ENCODE measurements at places on chromosomes 2 and 18.

GRCh38 chr18:76496194-76496890, 1.3 kb upstream of the ZNF516 start:
- DNase-seq = no peak

DNA sequence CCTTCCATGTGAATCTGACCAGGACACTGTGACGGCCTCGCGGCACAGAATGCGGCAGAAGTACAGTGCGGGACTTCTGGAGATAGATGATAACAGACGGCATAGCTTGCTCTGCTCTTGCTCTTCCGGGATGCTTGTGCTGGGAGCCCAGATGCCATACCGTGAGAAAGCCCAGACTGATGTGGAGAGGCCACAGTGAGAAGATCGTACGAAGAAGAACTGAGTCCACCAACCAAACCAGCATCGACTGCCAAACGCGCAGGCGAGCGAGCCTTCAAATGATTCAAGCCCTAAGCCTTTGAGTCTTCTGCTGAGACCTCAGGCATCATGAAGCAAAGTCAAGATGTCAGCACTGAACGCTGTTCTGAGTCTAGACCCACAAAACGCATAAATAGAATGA, 33.7 kb downstream of the DTNB start:
- no peak for DNase-seq

DNA sequence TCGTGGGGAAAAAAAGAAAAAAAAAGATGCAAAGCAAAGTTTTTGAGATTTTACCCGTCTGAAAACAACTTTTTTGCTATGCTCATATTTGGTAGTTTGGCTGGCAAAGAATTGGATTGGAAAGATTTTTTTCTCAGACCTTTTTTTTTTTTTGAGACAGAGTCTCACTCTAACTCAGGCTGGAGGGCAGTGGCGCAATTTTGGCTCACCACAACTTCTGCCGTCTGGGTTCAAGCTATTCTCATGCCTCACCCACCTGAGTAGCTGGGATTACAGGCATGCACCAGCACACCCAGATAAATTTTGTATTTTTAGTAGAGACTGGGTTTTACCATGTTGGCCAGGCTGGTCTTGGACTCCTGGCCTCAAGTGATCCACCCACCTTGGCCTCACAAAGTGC, 56.3 kb upstream of the TANC1 start:
- DNase-seq = no peak

GRCh38 chr2:70643715-70644114, 90.1 kb upstream of the TGFA start:
- no peak for DNase-seq

DNA sequence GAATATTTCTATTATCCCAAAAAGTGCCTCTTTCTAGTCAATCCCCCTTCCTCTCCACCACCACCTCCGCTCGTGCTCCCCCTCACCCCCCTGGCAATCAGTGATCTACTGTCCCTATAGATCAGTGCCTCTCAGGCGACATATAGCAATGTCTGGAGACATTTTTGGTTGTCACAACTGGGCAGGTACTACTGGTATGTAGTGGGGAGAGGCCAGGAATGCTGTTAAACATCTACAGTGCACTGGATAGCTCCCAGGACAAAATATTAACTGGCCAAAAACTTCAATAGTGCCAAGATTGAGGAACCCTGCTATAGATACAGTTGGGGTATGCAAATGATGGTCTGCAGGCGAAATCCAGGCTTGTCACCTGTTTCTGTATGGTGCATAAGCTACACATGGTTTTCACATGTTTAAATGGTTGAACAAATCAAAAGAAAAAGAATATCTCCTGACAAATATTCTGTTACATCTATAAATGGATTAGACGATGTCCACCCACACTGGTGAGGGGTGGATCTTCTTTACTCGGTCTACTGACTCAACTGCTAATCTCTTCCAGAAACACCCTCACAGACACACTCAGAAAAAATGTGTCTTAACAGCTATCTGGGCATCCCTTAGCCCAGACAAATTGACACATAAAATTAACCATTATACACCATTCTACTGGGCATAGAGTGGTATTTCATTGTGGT, 25.5 kb downstream of the DPYSL5 start:
- DNase-seq = no peak
